Right ventricle myocardium inferior (tissue), 1 donor: ENCODE measurements at places on chromosomes 3 and 15.

- DNase-seq, result no peak
Measured at GRCh38 chr3:38516669-38517068, 20.5 kb downstream of the EXOG start.

GRCh38 chr3:12235691-12236090 lies 53.2 kb upstream of the PPARG start:
- no peak for DNase-seq

DNA sequence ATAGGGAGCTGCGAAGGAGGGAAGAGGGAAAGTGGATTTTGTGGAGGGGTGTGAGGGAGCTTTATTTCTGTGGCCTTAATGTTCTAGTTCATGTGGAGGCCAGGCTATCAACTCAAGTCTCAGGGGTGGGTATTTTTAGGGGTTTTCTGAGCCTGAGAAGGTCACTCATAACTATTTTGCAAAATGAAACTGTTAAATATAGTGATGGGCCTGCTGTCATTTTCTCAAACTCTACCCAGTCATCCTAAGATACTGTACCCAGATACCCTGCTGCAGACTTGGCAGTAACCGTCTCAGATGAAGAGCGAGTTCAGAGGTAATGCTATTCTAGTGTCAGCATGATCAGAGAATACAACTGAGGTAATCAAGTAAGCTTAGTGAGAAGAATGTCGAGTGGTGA lies 545.0 kb upstream of the TBL1XR1 start:
- DNase-seq, result no peak

- no peak for DNase-seq
Measured at GRCh38 chr3:45568848-45569762, 25.4 kb upstream of the LIMD1 start.

DNA sequence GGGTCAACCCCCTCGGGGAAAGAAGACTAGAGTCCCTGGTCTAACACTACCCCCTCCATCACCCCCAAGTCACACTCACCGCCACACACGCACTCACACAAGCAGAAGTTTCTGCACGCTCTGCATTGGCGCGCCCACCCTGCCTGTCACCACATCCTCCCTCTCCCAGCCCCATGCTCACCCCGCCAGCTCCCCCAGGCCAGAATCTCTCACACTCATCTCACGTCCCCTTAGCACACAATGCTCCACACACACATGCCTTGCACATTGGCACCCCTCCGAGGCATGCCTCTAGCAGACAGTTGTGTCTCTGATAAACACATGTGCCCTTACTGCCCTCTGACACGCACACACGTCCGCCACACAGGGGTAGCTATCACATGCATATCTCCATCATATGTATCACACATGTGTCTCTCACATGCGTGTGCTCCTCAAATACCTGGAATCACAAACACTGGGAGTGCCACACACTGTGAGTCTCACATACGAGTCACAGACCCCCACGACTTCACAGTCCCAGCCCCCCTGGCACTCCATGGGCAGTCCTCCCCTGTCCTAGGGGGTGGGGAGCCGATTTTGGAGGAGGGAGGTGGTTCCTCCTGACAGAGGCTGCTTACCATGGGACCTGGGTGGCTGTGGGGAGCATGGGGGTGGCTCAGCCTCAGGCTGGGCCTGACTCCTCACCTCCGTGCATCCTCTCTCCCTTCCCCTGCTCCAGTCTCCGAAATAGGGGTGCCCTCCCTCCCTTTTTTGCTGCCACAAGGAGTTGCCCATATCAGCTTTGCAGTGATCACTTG lies 898 bp downstream of the FBLN2 start:
- no peak for DNase-seq

GRCh38 chr15:57340682-57341259 lies 35.5 kb upstream of the CGNL1 start:
- no peak for DNase-seq

DNA sequence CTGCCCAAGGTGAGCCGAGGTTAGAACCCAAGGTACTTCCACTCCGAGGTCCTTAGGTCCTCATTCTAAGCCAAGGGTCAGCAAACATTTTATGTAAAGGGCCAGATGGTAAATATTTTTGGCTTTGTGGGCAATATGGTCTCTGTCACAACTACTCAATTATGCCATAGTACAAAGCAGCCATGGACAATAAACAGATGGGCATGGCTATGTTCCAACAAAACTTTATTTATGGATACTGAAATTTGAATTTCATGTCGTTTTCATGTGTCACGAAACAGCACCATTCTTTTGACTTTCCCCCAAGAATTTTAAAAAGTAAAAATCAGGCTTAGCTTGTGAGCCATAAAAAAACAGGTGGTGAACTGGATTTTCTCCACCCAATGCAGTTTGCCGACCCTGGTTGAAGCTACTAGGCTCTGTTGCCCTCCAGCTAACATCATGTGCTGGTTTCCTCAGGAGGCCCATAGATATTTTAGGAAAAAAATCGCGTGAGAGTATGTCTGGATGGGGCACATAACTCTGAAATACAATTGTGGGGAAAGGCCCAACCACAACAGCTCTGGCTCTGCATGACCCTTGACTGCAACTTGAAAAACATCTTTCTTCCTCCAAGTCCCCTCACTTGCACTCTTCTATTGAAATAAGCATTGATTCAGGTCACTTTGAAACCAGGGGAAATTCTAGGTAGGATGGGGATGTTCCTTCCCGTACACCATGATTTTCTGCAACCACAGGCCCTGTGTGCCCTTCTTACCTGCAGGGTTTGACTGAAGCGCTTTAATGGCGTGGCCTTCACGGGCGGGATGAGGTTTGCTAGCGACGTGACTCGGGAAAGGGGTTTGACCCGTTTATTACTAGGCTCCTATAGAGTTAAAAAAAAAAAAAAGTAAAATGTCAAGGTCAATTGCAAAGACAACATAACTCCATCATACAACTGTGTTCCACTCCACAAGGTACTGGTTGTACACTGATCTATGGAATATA lies 28.5 kb downstream of the ARHGEF3 start:
- DNase-seq, result no peak

- no peak for DNase-seq
Measured at GRCh38 chr3:142993958-142994442, 7.4 kb upstream of the U2SURP start.

DNA sequence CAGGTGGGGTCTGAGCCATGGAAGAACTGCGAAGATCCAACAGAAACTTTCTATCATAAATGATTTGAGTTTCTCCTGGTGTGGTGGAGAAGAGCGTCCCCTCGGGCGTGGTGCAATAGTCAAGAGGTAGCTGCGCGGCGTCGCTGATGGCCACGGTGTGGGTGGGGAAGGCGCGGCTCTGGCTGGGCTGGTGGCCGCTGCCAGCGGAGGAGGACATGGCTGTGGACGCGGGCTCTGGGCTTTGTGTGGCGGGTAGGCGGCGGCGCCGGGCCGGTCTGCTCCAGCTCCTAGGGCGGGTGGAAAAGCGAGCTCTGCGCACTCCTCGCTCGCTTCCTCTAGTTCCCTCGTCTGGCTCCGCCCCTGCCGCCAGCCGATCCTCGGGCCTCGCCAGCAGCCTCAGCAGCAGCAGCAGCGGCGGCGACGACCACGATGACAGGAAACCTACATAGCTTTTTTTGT lies 5.9 kb downstream of the STARD9 start:
- DNase-seq, result peak; percentile 95

DNA sequence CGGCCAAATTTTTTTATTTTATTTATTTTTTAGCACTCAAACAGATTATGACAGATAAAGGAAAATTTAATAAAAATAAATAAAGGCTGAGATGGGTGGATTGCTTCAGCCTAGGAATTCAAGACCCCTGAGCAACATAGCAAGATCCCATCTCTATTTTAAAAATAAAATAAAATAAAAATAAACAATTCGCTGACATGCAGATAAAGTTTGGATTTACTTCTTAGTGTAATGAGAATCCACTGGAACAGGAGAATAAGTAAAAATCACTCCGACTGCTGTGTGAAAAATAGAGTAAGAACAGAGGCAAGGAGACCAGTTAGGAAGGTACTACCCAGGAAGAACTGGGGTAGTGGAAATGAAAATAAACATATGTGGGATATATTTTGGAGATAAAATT lies 5.6 kb downstream of the PIK3CB start:
- DNase-seq, result no peak
